Kidney (tissue), 22 donors: ENCODE measurements at places on chromosomes 2 and 18.

DNA sequence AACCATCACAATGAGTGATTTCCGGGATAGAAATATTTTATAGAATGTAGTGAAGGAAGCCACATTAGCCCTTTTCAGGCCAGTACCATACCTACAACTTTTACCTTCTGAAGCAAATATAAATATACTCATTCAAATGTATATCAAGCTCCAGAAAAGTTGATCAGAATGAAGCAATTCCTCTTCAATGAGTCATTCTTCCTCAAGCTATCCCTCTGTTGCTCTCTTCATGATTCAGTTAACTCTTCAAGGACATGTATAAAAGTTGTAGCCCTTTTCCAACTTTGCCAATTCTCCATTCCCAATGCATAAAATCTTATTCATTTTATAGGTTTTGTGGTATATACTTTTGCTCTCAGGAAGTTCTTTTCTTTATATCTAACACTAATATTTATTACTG, 242.1 kb upstream of the RGPD4 start:
- DNase-seq, result no peak

- DNase-seq, result peak; percentile 71
These were observed 20.9 kb downstream of the THNSL2 start for GRCh38 chr2:88190808-88191721.

GRCh38 chr18:50866765-50867164, 12.2 kb upstream of the ME2 start:
- peak; percentile 27 for DNase-seq

DNA sequence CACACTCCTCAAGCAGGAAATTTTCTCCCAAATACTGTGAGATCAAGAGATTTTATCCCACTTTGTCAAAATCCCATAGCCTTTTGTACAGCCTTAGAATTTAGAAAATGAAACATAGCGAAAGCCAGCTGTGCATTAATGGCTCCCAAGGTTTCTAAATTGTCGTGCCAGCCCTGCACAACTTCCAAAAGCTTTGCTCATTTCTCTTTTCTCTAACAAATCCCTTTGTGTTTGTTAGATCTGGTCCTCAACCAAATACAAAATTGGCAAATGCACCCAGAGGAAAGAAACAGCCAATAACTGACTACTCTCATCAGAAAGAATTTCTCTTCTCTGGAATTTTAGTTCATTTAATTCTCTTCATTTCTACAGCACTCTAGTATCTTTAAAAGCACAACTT, 361.1 kb downstream of the INSIG2 start:
- DNase-seq, result no peak

DNA sequence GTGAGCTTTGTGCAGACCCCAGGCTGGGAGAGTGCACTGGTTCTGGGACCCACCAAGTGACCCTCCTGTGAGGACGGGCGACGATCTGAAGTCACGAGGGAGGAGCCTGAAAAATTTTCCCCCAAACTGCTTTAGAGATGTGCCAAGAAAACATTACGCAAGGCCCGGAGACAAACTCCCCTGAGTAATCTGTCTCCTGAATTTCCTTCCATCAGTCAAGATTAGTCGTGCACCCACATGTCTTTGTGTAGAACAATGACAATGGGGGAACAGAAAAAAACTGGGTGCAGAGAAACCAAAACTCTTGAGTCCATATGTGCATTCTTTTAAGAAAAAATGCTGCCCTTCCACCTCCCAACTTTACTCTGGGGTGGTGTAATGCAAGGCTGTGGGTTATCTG, 12.6 kb upstream of the NCK2 start:
- DNase-seq, result no peak
